Effector memory CD8-positive, alpha-beta T cell (primary cell): ENCODE measurements at places on chromosomes 12 and 14.

- no peaks in the 10 kb centered on the region for H3K27me3 ChIP-seq
- H3K36me3 ChIP-seq = peaks cover 41% of the 10 kb centered on the region
- no peaks in the 10 kb centered on the region for H3K4me1 ChIP-seq
- DNase-seq = no peak
- H3K4me3 ChIP-seq = no peak overlapping the region
These were observed 24.5 kb downstream of the ZNF891 start for GRCh38 chr12:133105620-133106019.

DNA sequence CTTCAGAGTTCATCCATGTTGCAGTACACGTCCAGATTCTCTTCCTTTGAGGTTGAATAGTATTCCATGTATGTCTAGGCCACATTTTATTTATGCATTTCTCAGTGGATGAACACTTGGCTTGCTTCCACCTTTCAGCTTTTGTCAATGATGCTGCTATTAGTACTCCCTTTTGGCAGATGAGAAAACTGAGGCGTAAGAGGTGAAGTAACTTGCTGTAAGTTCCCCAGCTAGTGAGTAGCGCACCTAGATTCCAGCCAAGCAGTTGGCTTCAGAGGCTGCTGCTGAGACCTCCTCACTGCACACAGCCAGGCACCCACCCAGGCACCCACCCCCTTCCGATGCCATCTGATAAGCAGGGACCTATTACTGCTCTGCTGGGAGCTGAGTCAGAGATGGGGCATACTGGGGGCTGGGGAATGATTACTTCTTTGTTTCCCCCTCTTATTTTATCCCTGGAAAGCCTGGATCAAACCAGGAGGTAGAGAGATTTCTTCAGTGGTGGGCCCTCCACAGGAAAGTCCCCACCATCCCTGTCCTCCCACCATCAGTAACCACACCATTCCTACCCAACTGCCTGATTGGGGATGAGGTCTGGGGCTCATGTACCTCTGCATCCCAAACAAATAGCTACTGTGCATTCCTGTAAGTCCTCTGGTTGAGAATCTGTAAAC, 234.6 kb downstream of the PCNX1 start:
- DNase-seq = no peak
- H3K27ac ChIP-seq = peak overlapping the region; percentile 91
- peaks cover 17% of the 10 kb centered on the region for H3K4me1 ChIP-seq
- H3K27me3 ChIP-seq = no peaks in the 10 kb centered on the region

DNA sequence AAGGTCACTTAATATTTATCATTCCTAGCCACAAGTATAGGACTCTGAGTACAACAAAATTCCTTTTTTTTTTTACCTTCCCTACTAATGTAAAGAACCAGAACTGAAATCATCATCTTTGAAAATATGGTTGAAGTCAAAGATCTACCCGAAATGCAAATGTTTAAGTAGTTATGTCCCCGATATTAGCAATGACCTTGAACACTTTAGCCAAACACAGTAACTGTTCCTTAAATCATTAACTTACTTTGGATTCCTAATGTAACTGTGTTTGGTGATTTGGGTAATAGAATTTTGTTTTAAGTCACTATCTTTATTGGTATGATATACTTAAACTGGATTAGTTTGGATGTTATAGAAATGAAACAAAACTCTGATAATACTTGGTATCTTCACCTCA, 14.4 kb downstream of the ITPR2 start:
- H3K4me3 ChIP-seq = no peak overlapping the region
- no peaks in the 10 kb centered on the region for H3K27me3 ChIP-seq
- H3K36me3 ChIP-seq = no peaks in the 10 kb centered on the region
- DNase-seq = no peak
- peak overlapping the region; percentile 9 for H3K27ac ChIP-seq

- no peaks in the 10 kb centered on the region for H3K27me3 ChIP-seq
- no peak overlapping the region for H3K4me3 ChIP-seq
- DNase-seq = no peak
- H3K27ac ChIP-seq = no peak overlapping the region
These were observed 102.5 kb upstream of the GPHB5 start for GRCh38 chr14:63421226-63421625.

DNA sequence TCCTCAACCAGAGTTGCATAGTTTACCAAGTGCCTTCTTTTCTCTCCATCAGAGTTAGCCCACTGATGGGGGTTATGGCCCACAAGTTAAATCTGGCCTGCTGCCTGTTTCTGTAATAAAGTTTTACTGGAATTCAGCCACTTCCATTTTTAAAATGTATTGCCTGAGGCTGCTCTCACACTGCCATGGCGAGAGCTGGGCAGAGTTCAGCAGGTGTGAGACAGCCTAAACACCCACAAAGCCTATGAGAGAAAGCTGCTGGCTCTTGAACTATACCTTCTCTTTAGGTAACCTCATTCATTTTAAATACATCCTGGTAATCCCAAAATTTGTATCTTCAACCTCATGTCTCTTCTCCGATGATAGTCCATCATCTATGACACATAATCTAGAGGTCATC, 86.1 kb downstream of the BCL2L14 start:
- H3K27me3 ChIP-seq = peaks cover 32% of the 10 kb centered on the region
- H3K27ac ChIP-seq = no peak overlapping the region
- no peaks in the 10 kb centered on the region for H3K36me3 ChIP-seq
- DNase-seq = no peak

- no peak overlapping the region for H3K27ac ChIP-seq
- H3K4me3 ChIP-seq = no peak overlapping the region
- peaks cover 4% of the 10 kb centered on the region for H3K4me1 ChIP-seq
- peaks cover 5% of the 10 kb centered on the region for H3K36me3 ChIP-seq
- no peak for DNase-seq
These were observed 275.5 kb downstream of the DPF3 start for GRCh38 chr14:72618424-72618823.

DNA sequence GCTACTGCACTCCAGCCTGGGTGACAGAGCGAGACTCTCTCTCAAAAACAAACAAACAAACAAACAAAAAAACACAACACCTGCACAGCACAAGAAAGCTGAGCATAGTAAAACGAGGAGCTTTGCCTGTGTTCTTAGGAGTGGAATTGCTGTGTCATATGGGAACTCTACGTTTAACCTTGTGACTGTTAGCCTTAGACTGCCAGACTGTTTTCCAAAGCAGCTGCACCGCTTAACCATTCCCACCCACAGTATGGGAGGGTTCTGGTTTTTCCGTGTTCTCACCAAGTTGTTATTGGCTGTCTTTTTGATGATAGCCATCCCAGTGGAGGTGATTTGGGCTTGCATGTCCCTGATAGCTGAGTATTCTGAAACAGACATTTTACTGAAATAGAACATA, 9.2 kb downstream of the WNT5B start:
- no peak overlapping the region for H3K4me3 ChIP-seq
- no peaks in the 10 kb centered on the region for H3K36me3 ChIP-seq
- H3K27me3 ChIP-seq = peaks cover 25% of the 10 kb centered on the region
- no peaks in the 10 kb centered on the region for H3K4me1 ChIP-seq
- no peak overlapping the region for H3K27ac ChIP-seq

DNA sequence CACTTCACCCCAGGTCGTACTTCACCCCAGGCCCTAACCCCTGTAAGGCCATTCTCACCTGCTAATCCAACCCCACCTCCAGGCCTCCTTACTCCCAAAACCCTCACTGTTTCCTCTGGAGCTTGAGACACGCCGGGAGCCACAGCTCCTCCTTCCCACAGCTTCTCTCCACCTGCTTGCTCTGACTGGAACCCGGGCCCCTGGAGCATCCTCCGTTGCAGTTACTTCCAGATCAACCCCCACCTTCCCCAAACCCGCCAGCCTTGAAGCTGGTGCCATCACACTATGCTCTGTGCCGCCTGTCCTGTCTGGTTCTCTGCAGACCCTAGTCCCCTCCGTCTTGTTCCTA, 34.6 kb upstream of the PPP2R5C start:
- peaks cover 77% of the 10 kb centered on the region for H3K4me1 ChIP-seq
- peaks cover 34% of the 10 kb centered on the region for H3K36me3 ChIP-seq
- DNase-seq = no peak
- no peaks in the 10 kb centered on the region for H3K27me3 ChIP-seq
- H3K4me3 ChIP-seq = peak overlapping the region; percentile 49

GRCh38 chr14:77276959-77277358, 6.0 kb upstream of the NGB start:
- no peak for DNase-seq
- peaks cover 17% of the 10 kb centered on the region for H3K27me3 ChIP-seq
- no peak overlapping the region for H3K4me3 ChIP-seq
- no peaks in the 10 kb centered on the region for H3K36me3 ChIP-seq
- no peak overlapping the region for H3K27ac ChIP-seq
- no peaks in the 10 kb centered on the region for H3K4me1 ChIP-seq

- peaks cover 9% of the 10 kb centered on the region for H3K4me1 ChIP-seq
- no peaks in the 10 kb centered on the region for H3K27me3 ChIP-seq
- DNase-seq = no peak
These were observed 38.4 kb downstream of the AKAP3 start for GRCh38 chr12:4610481-4610880.

DNA sequence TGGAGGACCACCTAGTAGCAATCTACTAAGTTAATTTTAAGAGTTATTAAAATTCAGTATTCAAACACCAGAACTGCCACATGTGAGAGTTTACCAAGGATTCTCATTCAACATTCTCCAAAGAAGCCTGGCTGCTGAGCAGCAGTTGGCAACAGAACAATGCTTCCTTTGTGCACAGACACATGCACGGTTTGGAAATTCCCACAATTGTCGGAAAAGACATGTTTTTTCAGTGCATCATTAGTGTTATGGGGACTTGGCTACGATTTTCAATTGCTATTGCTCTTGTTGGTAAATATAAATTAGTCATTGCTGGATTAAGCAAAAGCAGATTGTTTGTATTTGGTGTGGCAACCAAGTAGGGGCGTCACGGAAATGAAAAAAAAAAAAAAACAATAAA, 22.2 kb downstream of the ST8SIA1 start:
- no peak overlapping the region for H3K27ac ChIP-seq
- peaks cover 3% of the 10 kb centered on the region for H3K36me3 ChIP-seq
- DNase-seq = no peak
- H3K27me3 ChIP-seq = no peaks in the 10 kb centered on the region

- H3K27ac ChIP-seq = no peak overlapping the region
- no peak overlapping the region for H3K4me3 ChIP-seq
- H3K27me3 ChIP-seq = no peaks in the 10 kb centered on the region
- DNase-seq = no peak
- H3K4me1 ChIP-seq = no peaks in the 10 kb centered on the region
- peaks cover 43% of the 10 kb centered on the region for H3K36me3 ChIP-seq
These were observed 14.2 kb downstream of the UBE3B start for GRCh38 chr12:109491671-109492070.

GRCh38 chr12:122187466-122187865, 4.5 kb downstream of the LRRC43 start:
- no peak overlapping the region for H3K27ac ChIP-seq
- no peak for DNase-seq
- H3K36me3 ChIP-seq = no peaks in the 10 kb centered on the region

- H3K4me1 ChIP-seq = no peaks in the 10 kb centered on the region
- H3K27me3 ChIP-seq = peaks cover 36% of the 10 kb centered on the region
- no peak for DNase-seq
- no peaks in the 10 kb centered on the region for H3K36me3 ChIP-seq
These were observed 78.0 kb upstream of the OTX2 start for GRCh38 chr14:56888274-56888673.

- H3K27me3 ChIP-seq = no peaks in the 10 kb centered on the region
- peaks cover 3% of the 10 kb centered on the region for H3K36me3 ChIP-seq
- no peak overlapping the region for H3K27ac ChIP-seq
- no peaks in the 10 kb centered on the region for H3K4me1 ChIP-seq
These were observed 19.8 kb downstream of the STYK1 start for GRCh38 chr12:10654003-10654402.

DNA sequence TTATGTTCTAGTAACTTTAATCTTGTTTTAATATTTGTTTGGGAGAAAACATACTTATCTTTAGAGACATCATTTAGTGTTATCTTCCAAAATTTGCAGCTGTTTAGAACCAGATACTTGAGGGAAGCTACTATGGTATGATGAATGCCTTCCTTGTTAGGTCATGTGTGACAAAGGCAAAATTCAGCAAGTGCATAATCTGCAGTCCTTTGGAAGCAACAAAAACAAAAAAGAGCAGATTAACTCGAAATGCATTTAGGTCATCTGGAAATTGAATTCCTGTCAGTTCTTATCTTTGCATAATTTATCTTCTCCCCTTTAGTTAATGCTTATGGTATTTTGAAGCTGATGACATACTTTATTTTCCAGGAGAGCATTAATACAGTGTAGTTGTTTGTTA, 3.5 kb downstream of the FBXO34 start:
- H3K27me3 ChIP-seq = no peaks in the 10 kb centered on the region
- no peak for DNase-seq
- H3K36me3 ChIP-seq = peaks cover 26% of the 10 kb centered on the region
- peaks cover 35% of the 10 kb centered on the region for H3K4me1 ChIP-seq
- no peak overlapping the region for H3K4me3 ChIP-seq
- H3K27ac ChIP-seq = no peak overlapping the region

DNA sequence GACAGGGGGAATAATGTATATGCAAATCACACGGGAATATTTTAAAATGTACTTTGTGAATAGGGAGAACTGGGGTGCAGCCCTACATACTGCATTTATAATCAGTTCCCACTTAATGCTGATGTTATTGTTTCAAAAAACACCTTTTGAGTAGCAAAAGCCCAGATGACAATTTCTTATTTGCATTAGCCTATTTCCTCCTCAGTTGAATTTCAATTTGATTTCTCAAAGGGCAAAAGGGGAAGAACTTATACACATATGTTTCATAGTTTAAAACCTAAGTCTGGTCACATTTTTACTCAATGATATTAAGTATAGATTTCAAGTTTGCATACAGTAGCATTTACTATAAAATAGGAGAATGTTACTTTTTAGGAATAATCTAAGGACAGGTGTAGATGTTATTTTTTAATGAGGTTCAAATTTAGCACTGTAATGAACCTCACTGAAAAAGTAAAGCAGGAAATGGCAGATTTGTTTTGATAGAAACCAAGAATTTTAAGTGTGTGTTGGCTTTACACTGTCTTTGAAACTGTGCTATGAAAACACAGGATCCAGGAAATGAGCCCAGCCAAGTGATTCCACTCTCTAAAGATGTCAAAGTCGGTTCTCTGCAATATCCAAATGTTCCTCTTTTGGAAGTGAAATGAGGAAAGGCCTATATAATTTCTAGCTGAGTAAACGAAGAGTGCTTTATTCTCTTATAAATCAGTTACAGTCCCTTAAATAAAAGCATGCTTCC, 367.4 kb downstream of the BTG1 start:
- no peak for DNase-seq
- H3K36me3 ChIP-seq = no peaks in the 10 kb centered on the region
- no peaks in the 10 kb centered on the region for H3K27me3 ChIP-seq
- H3K27ac ChIP-seq = peak overlapping the region; percentile 86

DNA sequence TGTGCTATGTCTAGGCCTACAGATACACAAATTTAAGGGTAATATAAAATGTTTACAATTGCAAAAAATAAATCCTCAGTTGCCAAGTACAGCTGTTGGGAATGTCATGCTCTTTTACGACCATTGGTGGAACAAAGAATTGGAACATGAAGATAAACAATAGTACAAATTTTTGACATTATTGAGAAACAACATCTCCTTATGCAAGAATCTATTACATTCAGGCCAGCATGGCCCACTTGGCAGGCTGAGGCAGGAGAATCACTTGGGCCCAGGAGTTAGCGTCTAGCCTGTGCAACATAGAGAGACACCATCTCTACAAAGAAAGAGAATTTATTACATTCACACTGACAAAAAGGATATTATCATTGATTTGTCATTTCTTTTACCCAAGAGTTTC, 135.9 kb upstream of the NTF3 start:
- H3K4me3 ChIP-seq = no peak overlapping the region
- no peaks in the 10 kb centered on the region for H3K36me3 ChIP-seq
- H3K27ac ChIP-seq = no peak overlapping the region
- DNase-seq = no peak
